Activated CD4-positive, alpha-beta T cell treated with anti-CD3 and anti-CD28 coated beads, Interleukin-2, amount 50 U/mL, for 48 hours (primary cell): ENCODE measurements at places on chromosomes 2 and 18.

- no peak for DNase-seq
These were observed 250.9 kb downstream of the PTH2R start for GRCh38 chr2:208657468-208657867.

DNA sequence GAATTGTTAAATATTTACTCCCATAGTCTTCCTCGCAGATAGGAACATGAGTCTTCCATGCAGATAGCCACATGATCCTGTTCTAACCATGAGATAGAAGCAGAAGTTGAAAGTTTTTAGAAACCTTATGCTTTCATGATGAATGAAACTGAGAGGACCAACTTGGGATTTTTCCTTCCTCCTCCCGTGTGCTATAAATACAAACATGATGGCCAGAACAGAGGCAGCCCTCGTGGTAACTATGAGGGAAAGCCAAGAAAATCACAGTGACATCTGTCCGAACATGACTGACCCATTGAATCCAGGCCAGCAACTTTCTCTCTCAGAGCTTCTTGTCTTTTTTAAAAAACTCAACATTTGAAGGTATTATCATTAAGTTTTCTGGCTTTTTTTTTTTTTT lies 78.5 kb downstream of the ACAA2 start:
- DNase-seq: no peak

GRCh38 chr2:97662895-97663625 lies 784 bp downstream of the ACTR1B start:
- peak; percentile 90 for DNase-seq

- no peak for DNase-seq
These were observed 909 bp upstream of the NRXN1 start for GRCh38 chr2:51032751-51033330.

DNA sequence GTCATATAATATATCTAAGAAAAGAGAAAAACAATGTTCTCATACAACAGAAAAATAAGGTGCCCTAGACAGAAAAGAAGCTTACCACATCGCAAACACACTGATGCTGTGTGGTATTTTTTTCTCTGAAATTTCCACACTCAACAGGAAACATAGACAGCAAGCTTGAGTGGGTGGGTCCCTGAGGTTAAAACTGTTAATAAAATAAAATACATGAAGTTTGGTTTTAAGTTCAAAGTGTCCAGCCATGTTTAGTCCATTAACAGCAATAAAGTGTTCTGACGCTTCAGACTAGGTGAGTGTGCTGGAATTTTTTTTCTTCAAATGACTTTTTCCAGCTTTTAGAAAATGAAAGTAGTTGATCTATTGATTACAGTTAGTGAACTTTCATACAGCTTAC lies 83.3 kb upstream of the EPB41L5 start:
- no peak for DNase-seq

GRCh38 chr2:241040081-241040803 lies 41.8 kb downstream of the SNED1 start:
- no peak for DNase-seq
